ENCODE measurements at places on chromosomes 3 and 15.

DNA sequence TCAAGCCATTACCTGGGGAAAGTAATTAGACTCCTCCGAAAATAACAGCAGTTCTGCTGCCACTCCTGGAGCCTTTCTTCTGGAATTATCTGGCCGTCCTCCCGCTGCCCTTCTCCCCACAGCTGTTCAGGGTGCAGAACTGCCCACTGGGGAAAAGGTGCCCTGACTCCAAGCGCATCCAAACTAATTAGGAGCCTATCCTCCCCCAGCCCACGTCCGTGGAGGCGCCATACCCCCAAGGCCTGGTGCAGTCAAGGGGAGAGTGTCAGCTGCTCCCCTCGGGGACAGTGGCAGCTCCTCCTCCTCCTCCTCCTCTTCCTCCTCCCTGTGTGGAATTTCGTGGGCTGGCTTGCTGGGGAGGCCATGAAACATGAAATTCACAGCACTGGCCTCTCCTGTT is 177.2 kb downstream of the XXYLT1 start:
- DNase-seq = no peak

- DNase-seq = no peak
These were observed 2.2 kb downstream of the STARD9 start for GRCh38 chr15:42577514-42578031.

DNA sequence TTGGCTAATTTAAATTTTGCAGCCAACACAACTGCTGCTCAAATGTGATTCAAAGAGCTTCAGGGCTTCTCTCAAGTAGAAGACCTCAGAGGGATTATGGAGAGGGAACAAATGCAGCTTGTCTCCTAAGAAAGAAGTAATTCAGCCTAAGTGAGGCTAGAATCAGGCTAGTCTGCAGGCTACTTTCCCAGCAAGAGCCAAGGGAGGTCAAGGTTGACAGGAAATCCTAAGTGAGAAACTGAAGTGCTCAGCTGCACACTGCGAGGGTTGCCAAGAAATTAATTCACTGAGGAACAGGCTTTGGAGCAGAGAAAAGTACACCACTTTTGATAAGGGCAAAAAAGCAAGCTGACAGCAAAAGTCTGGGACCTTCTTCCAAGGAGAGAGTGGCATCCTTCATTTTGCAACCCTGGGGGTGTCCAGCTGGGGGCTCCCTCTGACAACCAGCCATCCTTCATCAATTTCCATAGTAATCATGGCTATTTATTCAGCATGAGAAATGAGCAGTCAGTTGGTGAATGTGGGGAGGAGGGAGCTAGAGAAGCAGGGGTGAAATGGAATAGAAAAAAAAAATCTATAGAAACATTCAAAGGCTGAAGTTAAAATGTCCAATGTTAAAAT is 646.4 kb upstream of the ADAMTS9 start:
- peak; percentile 32 for DNase-seq

DNA sequence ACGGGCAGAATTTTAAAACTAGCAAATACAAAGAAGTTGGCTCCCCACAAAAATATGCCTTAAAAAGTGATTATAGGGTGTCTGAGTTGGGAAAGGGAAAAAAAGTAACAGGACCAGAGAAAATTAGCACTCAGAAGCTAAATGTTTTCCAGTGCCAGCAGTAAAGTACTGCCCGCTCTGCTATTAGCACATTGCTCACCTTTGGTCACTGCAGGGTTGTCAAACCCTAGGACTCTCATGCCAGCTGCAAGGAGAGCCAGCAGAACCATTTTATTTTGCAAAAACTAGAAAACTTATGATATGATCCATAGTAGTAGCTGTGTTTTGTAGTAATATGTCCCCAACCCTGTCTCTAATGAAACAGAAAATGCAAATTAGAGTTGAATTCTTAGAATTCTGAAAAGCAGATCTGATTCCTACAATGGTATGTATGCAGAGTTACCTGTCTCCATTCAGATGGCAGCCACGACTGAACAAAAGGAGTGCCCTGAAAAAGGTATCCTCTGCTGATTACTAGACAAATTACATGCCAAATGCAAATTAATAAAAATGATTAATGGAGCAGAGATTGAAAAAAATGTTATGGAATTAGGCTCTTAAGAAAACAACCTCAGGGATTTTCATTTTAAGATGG is 150.3 kb downstream of the SNRK start:
- DNase-seq = no peak

DNA sequence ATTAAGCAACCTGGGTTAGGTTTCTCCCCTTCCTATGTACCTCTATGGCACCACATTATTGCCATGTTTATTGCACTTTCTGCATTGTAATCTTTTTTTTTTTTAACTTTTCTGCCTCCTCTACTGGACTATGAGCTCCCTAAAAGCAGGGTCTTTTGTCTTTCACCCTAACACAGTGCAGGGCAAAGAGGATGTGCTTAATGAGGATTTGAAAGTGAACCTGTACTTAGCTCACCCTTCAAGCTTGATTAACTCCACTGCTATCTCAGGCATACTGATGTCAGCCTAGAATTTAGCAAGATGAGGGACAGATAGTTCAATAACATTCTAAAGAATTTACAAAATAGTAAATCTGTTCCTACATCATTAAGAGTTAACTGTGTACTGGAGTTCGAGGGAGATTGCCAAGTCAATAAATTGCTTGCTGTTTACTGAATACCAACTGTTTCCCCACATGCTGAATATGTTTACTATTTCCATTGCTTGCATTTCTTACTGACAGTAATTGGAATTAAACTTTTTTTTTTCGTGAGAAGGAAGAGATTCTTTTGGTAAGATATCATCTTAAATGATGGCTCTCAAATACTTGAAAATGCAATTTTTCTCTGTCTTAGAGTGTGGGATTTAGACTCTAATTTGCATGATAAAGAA is 15.7 kb upstream of the PPARG start:
- DNase-seq = no peak

DNA sequence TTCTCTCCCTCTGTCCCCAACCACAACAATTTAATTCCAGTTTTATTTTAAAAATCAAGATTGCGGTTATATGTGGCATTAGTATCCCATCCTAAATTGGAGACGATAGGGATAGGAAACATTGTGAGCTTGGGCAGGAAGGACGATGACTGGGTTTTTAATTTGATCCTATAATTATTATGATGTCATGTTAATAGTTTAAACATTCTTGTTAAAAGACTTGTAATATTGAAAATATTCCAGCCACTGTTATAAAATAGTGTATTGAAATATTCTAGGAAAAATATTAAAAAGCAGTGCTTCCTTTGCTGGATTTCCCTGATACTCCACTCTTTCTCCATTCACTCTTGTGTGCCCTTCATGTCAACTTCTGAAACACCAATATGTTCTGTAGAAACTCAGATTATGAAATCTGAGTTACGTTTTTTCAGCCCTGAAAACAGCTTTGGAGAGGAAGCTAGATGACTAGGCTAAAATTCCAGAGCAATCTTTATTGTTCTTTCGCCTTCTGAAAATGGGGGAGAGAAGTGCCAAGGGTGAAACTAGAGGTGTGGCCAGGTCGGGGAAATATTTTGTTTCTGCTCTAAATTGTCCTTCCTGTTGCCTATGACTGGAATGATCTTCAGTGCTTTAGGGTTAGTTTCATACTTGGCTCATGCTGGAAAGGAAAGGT is 46.1 kb upstream of the MAP3K13 start:
- no peak for DNase-seq

GRCh38 chr3:142501004-142501926 is 53.4 kb upstream of the XRN1 start:
- no peak for DNase-seq

DNA sequence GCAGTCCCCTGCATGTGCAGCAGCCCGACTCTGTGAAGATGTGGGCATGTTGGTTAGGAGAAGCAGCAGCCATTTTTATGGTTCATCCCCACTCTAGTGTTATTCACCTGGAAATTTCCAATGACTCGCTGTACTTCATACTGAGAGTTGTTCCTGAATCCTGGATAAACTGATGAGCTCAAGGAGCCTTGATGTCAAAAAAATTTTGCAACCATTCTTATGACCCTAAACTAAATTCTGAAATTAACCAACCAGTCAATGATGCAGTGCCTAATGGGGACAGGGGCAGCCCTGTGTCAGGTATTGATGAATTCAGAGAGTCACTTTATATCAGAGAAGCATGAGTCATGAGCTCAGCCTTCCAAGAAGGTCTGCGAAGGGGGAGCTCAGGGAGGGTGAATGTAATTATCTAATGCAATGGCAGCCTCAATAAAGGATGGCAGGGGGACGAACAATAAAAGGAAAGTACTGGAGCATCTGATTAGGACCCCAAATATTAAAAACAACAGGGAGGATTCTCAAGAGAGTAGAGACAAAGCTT is 108.4 kb upstream of the VEPH1 start:
- DNase-seq = no peak

DNA sequence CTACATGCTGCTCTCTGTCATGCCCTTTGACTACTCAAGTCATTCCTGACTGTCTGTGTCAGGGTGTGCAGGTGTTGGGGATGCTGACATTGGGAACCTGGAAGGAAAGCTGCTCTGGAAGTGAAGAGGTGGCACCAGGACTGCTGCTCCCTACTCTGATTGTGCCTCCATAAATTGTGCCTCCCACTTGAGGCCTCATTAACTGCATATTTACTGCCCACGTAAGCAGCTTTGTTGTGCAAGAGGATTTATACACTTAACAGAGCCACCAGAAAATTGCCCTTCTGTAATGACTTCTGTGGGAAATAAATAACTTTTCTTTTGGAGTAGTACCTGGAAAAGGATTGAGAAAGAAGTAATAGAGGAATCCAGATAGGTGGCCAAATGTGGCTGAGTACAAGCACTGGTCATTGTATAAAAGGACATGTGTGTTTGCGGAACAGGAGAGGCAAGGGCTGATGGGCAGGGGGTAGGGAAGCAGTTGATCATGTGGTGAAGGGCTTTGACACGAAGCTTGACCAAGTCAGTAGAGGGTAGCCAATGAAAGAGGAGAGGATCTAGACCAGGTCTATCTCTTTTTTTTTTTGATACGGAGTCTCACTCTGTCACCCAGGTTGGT is 24.8 kb downstream of the IL20RB start:
- DNase-seq = no peak

- no peak for DNase-seq
These were observed 53.7 kb upstream of the CSTA start for GRCh38 chr3:122271246-122271898.

DNA sequence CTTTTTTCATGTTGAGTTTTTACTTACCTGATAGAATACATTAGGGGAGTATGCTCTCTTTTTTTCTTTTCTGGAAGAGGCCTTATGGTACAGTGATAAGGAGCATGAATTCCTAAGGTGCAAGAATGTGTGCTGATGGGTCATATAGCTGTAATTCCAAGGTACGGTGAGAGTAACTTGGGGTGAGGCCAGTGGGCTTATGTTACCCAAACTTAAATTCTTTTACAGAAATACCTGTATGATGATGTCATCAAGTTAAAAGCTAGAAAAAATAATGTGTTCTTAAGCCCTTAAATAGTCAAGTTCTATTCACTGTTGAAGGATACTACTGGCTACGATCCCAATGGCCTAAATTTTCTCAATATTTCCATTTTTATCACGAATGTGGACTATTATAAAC is 111.2 kb downstream of the GMPS start:
- no peak for DNase-seq

- no peak for DNase-seq
These were observed 14.0 kb downstream of the TMEM158 start for GRCh38 chr3:45212095-45212468.

GRCh38 chr3:184827572-184827971 is 15.6 kb downstream of the VPS8 start:
- no peak for DNase-seq

GRCh38 chr3:13529196-13530112 is 19.5 kb upstream of the FBLN2 start:
- DNase-seq = no peak

DNA sequence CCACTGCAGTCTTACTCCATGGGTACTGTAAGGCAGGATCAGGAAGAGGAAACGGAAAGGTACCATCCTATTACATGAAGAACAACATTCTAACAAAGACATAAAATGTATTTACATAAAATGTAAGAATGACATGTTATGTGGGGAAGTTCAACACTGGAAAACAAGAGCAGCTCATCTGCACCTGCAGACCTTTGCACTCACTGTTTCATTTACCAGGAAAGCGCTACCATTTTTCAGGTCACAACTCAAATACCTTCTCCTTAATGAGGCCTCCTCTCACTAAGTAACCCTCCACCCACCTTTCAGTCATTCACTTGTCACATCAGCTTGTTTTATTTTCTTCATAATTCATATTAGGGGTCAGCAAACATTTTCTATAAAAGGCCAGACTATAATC is 2.6 kb downstream of the TMCC1 start:
- no peak for DNase-seq

DNA sequence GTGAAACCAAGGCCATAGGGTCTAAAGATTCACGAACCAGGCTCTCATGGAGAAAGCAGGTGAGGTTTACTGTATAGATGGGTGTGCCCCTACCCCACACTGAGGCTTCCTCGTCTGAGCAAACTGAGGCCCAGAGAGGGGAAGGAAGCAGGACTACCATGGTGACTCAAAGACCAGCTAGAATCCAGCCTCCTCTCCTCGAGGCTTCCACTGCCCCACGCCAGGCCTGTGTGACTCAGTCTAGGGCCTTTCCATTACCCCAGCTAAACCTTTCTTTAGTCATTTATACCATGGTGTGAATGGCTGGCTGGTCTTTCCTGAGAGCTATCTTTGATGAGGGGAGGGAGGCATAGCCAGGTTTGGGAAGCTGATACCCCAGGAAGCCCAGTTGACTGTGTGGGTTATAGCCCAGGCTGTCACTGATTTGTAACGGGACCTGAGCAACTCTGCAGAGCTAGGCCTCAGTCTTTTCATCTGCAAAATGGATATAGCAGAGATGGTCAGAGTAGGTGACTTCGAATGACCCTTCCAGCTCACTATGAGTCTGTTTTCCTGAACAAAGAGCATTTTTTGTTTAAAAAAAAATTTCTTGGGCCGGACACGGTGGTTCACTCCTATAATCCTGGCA is 3.0 kb upstream of the RHO start:
- DNase-seq = no peak

GRCh38 chr3:72899349-72899765 is 11.5 kb downstream of the GXYLT2 start:
- DNase-seq = no peak

GRCh38 chr3:55854494-55854893 is 367.4 kb upstream of the WNT5A start:
- DNase-seq = no peak

DNA sequence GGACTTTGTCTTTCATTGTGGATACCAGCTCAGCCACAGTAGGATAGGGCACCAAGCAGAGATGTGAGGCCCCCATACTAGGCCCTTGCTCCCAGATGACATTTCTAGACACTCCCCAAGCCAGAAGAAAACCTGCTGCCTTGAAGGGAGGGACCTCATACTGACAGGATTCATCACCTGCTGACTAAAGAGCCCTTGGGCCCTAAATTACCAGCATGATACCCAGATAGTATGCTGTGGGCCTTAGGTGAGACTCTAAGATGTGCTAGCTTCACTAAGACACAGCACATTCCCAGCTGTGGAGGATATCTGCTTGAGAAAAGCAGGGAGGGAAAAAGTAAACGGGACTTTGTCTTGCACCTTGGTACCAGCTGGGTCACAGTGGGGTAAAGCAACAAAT is 324.0 kb downstream of the TBL1XR1 start:
- DNase-seq = no peak

DNA sequence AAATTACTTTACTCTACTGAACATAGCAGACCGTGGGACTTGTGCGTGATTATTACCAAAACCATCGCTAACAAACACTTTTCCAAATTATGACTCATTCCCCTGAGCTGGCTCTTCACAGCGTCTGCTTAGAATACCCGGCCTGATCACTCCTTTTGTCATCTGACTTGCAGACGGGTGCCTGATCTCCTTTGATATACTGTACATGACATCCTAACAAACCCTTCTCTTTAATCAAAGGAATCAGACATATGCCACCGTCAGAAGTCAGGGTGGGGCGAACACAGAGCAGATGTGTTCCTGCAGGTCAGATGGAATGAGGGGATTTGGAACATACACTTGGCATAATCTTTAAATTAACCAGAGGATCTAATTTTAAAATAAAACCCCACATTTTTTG is 48.5 kb upstream of the SH3GL3 start:
- DNase-seq = no peak

Measured in heart left ventricle (tissue), 16 donors.